ENCODE measurements at places on chromosomes 2 and 18. TPM values are rescaled to one million over a fixed set of nuclear protein-coding genes. Genes with fewer than 3 reads are reported as not detected.
A peak's percentile ranks its signal among the peaks of the same experiment; 100 is the strongest.

- H3K27ac ChIP-seq = no peak overlapping the region
- no peaks in the 10 kb centered on the region for H3K27me3 ChIP-seq
- no peak for DNase-seq
- H3K4me3 ChIP-seq = no peak overlapping the region
- H3K4me1 ChIP-seq = no peaks in the 10 kb centered on the region
- no peaks in the 10 kb centered on the region for H3K36me3 ChIP-seq
Measured at GRCh38 chr2:186328838-186329237, 157.2 kb upstream of the ZC3H15 start.

GRCh38 chr2:213766465-213766901 lies 482.2 kb downstream of the SPAG16 start:
- H3K27ac ChIP-seq = no peak overlapping the region
- H3K36me3 ChIP-seq = no peaks in the 10 kb centered on the region

VSNL1 gene
- total RNA-seq = not detected

DNA sequence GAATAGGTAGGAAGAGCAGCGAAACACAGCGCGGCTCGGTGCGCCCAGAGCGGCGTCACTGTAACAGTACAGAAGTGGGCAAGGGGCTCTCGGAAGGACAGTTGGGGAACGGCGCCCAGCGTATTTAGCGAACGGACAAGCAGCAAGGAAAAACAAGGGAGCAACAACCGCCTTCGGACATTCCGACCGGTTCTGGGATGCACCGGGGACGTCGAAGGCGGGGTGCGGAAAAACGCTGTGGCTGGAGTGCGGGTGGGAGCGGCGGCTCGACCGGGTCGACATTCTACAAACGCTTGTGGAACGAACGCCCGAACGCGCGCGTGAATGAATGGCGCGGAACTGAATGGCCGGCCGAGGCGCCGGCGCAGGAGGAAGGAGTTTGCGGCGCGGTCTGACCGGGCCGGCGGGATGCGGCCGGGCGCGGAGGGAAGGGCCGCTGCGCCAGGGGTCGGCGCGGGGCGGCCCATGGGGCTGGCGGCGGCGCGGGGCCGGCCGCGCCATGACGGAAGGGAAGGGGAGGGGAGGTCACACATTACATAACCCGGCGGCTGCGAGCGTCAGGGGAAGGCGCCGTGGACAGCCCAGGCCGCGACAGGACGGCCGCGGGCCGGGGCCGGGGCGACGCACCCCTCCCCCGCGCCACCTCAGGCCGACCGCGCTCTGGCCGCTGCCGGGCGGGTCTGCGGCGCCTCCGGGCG lies 605 bp downstream of the REV1 start:
- peaks cover 40% of the 10 kb centered on the region for H3K4me1 ChIP-seq
- peak overlapping the region; percentile 72 for H3K4me3 ChIP-seq
- no peaks in the 10 kb centered on the region for H3K27me3 ChIP-seq
- no peaks in the 10 kb centered on the region for H3K36me3 ChIP-seq

CD8A gene
- 0.91 TPM for total RNA-seq

Data from CD4-positive, alpha-beta memory T cell (primary cell).